ENCODE measurements at places on chromosomes 1 and 21.

DNA sequence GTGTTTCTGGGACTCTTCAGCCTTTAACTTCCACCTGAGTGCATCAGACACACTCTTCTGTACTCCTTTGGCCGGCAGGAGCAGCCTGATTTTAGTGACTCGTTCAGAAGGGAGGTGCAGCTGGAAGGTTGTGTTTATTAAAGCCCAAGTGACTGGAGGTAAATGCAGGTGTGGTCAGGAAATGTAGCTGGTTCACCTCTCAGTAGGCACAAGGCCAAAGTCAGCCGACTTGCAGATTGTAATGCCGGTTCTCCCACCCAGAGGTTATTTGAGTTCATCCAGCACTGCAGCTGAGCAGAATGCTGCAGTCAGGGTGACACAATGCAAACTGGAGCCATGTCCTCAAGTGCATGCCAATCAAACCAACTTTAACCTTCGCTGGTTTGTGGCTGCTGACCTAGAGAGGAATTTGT lies 91.5 kb downstream of the SPATA46 start:
- DNase-seq: no peak

DNA sequence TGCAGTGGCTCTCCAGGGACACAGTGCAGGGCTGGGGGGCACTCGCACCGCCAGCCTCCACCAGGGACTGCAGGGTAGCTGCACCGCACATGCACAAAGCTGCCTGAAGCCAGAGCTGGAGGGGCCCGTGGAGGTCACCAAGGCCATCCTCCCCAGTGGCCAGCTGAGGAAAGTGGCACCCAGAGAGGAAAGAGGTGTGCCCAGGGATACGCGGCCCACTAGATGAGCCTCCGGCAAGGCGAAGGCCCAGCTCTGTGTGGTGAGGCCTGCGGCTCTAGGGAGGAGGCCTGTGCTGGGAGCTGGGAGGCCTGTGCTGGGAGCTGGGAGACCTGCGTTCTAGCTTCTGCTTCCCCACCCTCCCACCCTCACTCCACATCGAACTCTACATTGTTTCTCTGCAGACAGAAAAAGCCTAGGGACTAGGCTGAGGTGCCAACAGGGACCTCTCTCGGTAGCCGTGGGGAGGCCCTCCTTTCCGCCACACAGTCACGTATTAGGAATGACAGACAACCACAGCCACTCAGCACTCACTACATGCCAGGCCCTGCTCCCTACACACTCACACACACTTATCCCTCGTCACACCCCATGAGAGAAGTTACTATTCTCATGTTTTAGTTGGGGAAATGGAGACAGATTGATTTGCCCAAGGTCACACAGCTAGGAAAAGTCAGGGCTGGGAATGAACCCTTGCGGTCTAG lies 921 bp upstream of the ASCL5 start:
- DNase-seq: no peak

DNA sequence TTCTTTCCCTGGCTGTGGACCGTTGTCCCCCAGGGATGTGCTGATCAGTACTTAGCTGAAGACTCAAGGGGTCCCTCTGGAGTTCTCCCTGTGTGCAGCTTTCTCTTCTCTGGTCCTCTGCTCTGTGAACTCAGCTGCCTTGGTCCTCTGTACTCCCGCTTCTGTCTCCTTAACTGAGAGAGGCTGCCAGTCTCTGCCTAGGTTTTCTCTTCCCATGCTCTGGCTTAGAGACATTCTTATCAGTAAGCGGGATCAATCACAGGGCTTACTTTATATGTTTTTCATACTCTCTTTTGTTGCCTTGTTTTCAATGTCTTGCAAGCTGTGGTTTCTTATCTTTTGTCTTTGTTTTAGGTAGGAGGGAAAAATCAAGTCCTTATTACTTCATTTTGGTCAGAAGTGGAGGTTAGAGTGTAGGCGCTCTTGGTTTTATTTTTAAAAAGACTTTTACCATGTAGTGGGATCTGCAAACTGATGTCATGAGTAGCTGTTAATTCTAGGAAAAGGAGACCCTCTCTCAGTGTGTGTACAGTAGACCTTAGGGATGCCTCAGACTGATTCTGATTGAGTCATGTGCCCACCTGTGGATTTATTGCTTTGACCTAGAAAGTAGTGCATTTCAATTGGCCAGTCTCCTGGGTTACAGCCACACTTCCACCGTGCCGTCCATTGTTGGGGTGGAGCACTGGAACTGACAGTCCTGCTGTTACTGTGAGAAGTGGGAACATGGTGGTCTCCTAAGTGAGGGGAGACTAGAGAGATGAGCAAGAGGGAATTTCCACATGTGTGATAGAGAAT lies 46.6 kb downstream of the TTC3 start:
- no peak for DNase-seq

- DNase-seq: no peak
Measured at GRCh38 chr1:205249651-205250050, 21.9 kb downstream of the TMCC2 start.

- no peak for DNase-seq
Measured at GRCh38 chr1:98133131-98133530, 212.3 kb upstream of the DPYD start.

DNA sequence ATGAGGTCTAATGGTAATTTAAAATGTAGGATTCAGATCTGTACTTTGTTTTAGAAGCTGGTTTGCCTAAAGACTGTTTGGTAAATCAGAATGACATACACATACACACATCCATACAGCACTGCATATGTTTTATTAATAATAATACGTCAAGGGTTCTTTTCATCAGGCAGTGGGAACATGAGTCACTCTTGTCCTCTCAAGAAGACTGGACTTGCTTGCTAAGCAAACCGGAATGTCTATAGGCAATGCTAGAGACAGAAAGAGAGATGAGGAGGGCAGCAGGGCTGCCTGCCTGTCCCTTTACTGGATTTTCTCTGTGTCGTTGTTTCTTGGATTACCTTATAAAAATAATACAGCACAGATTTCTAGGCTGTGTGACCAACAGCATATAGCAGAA lies 119.1 kb upstream of the GALNT2 start:
- no peak for DNase-seq

GRCh38 chr1:24910751-24911650 lies 19.1 kb downstream of the RUNX3 start:
- DNase-seq: peak; percentile 55
